Hematopoietic multipotent progenitor cell treated with erythropoietin and hydrocortisone succinate and interleukin-3 and kit ligand, for 15 days (in vitro differentiated cells): ENCODE measurements at places on chromosomes 2 and 18.

DNA sequence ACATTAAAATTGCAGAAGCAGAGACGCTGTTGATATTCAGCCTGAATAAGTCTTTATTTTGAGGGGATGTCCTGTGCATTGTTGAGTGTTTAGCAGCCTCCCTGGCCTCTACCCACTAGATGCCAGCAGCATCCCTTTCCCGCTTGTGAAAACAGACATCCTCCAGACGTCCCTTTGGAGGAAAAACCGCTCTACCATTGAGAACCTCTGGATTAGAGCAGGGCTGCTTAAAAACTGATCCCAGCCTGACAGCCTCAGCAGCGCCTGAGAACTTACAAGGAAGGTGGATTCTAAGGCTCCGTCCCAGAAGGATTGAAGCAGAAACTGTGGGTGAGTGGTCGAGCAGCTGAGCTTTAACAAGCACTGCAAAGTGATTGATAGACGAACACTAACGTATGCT lies 349.7 kb downstream of the CYRIA start:
- no peak for DNase-seq

- peak; percentile 57 for DNase-seq
These were observed 47.6 kb downstream of the BCL11A start for GRCh38 chr2:60505880-60506260.

- no peak for DNase-seq
These were observed 45.2 kb downstream of the SH3RF3 start for GRCh38 chr2:109174214-109174613.

- DNase-seq, result no peak
These were observed 782.3 kb downstream of the LRP1B start for GRCh38 chr2:141348481-141348880.

GRCh38 chr18:62938487-62938886 lies 223.1 kb downstream of the PHLPP1 start:
- DNase-seq, result no peak

GRCh38 chr2:26889796-26890195 lies 41.9 kb downstream of the DPYSL5 start:
- no peak for DNase-seq

GRCh38 chr18:24801001-24801400 lies 340.6 kb downstream of the HRH4 start:
- DNase-seq, result no peak

DNA sequence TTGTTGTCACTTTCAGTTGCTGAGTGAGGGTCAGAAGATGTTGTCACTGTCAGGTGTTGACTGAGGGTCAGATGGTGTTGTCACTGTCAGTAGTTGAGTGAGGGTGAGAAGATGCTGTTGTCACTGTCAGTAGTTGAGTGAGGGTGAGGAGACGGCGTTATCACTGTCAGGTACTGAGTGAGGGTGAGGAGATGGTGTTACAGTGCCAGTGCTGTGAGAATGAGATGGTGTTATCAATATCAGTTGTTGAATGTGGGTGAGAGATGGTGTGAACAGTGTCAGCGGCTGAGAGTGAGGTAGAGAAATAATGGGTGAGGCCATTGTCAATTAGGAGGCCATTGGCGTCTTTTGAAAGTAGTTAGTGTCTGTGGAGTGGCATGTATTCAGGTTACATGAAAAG lies 1.6 kb upstream of the ATP9B start:
- DNase-seq, result no peak

DNA sequence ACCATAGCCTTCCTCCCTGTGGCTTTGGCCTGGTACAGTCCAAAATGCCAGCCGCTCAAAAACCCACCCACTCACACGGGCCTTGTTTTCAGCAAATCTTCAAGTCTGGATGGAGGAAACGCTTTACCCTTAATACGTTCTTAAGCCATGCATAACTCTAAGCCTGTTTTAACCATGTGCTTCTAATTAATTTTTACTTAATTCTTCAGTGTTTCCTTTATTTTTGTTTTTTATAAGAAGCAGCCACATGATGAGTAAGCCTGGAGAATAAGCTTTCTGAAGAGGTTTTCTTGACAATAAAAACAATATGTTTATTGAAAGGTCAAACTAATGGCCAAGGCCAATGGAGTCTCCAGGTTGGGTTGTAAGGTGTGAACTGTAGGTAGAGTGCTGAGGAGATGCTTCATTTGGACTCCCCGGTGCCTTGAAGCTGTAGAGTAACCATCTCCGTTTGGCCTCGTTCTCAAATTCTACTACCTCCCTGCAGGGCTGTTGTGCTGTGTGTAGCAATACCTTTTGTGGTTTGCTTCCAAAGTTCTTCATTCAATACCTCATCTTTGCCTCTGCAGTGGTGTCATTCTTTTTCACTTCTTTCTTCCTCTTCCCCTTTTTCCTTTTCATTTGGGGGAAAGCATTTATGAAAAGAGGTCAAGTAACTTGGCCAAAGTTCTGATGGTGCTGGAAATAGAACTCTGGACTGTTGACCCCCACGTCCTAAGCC lies 113.7 kb downstream of the PRKCE start:
- DNase-seq, result no peak

DNA sequence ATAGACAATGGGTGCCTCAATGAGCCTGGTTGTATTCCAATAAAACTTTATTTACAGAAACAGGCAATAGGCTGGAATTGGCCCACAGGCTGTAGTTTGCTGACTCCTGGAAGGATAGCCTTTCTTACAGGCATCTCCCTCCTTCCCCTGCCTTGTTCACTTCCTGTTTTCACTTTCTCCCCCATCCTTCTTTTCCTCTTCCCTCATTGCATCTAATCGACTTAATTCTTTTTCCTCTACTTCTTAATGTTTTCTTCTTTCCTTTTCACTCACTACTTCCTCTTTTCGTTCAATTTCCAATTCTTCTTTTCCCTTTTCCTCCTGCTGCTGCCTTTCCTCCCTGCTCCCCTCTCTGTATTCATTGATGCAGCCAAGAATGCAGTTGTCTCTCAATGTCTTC lies 70.0 kb downstream of the ABCA12 start:
- DNase-seq, result no peak

DNA sequence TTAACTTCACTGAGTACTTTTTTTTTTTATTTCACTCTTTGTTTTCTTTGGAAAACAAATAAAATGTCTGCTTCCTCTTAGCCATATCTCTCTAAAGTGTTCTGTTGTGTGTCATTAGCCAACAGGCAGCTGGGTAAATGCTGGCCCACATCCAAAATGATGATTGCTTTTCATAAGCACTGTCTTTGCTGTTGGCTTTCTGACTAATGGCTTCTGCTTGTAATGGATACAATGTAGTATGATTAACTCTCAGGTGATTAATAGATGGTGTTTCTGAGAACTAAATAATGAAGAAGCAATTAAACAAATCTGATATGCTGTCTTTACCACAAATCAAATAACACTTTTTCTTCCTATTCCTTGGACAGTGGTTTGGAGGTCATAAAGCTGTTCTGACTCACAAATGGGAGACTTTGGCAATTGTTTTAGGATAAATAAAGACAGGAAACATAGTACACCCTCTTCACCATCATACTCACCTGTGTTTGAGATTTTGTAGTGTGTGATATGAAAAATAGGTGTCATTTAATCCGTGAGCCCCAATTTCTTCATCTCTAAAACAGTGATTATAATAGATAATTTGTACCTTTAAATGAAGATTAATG lies 888.4 kb downstream of the TSN start:
- no peak for DNase-seq

DNA sequence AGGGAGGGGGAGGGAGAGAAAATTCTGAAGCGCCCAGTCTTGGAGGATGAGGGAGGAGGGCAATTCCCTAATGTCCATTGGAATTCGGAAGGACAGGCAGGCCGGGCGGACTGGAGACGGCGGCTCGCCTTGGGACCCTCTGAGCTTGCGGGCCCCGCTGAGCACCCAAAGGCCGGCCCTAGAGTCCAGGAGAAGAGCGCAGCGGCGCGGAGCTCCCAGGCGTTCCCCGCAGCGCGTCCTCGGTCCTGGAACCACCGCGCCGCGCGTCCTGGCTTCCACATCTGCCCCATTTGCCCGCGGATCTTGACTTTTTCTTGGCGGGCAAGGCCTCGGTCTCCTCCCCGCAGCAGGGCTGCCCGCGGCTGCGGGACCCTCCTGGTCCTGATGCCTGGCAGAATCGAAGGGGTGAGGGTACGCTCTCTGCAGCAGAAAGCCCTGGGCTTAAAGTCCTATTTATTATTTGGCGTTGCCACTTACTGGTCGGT lies 675 bp upstream of the MLPH start:
- no peak for DNase-seq

- no peak for DNase-seq
These were observed 101.5 kb downstream of the VAPA start for GRCh38 chr18:10015288-10015701.

DNA sequence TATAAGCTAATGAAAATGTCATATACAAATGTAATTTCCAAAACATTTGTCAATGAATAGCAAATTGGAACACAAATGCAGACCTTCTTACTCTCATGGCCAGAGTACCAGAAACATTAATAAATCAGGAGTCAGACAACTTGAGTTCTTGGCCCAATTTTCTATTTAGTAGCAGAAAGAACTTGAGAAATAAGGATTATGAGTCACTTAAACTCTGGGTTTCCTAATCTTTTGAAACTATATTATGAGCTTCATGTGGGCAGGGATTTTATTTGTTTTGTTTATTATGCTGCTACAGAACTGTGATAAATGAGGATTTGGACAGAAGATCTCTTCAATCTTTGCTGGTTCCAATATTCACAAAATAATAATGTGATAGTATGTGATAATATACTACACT lies 686.7 kb downstream of the NR4A2 start:
- DNase-seq, result no peak

DNA sequence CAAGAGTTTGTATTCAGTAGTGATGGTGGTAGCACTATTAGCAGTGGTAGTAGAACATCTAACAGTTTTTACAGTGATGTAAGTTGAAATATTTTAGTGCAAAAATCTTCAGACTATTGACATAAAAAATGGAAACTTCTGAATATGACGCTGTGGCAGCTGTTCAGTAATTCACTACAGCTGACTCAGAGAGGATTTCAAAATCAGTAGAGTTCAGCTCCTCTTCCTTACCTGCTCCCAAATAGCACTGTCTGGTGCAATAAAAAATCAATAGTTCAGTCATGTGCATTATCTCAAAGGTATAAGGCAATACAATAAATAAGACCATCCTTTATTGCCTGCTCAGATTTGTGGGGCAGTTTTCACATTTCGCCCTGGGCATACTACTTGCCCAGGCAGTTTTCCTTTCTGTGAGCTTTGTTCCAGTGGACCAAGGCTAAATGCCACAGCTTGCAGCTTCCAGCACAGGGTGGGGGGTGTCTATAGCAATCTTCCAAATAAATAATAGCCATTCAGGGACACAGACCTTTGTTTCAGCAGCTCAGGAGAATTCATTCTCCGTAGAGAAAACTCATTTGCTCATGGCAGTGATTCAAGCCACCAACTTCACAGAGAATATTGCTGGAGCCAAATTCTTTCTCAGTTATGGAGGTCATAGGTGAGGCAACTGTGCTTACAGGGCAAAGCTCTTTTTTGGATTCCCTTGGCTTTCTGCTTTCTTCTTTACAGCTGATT lies 33.9 kb upstream of the GORASP2 start:
- DNase-seq, result no peak

GRCh38 chr18:41353777-41354528 lies 601.1 kb upstream of the PIK3C3 start:
- no peak for DNase-seq

DNA sequence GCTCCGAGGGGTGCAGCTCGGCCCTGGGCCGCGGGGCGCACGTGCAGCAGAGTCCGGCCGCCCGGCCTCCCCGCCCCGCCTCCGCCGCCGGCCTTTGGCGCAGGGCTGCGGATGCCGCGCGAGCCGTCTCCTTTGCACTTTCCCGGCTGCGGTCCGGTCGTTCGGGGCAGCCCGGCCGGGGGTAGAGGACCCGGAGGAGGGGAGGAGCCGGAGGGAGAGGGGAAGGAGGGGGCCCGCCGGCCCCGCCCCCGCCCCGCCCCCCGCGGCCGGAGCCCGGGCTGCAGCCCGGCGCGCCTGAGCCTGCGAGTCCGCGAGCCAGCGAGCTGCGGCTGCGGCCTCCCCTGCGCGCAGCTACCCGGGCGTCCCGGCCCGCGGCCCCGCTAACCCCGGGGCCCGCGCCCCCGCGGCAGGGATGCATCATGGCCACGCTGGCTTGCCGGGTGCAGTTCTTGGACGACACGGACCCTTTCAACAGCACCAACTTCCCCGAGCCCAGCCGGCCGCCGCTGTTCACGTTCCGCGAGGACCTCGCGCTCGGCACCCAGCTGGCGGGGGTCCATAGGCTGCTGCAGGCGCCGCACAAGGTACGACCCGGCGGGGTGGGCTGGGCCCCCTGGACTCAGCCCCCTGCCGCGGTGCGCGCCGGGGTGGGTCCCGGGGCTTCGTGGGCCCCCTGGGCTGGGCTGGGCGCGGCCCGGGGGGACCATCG lies at the start of gene FHOD3:
TSS of gene FHOD3 (plus strand) at position 297 of the 709 bp plus-strand sequence. CDS start at position 420, 123 bp downstream.
- DNase-seq, result no peak

- DNase-seq, result no peak
These were observed 132.4 kb downstream of the TMEM163 start for GRCh38 chr2:134586326-134586965.

DNA sequence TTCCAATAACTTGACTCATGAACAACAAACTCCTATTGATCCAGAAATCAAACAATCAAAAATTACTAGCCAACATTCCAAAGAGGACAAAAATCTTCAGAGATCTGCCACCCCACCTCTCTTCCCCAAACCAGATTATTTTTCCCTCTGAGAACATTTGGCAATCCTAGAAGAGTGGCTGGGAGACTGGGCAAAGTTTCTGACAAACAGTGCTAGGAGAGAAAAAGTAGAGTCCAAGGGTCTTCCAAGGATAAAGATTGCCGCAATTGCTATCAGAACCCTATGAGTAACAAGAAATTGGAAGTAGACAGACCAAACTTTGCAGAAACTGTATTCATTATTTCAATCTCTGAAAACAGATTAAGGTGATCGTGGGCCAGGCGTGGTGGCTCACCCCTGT lies 22.4 kb downstream of the REV1 start:
- DNase-seq, result no peak

DNA sequence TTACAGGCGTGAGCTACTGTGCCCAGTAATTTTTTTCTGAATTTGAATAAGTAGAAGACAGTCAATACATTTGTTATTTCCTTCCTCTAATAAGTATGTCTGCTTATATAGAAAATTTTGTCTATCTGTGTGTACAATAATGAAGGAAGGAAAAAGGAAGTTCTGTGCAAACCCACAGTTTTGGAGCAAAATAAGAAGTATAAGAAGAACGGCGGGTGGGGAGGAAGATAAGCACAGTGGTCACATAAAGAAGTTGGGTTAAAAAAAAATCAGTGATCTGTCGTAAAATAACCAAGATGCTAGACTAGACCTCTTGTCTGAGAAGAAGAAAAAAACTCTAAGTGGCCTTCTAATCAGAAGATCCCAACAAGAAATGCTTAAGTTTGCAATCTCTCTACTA lies 20.2 kb downstream of the MGAT4A start:
- no peak for DNase-seq

DNA sequence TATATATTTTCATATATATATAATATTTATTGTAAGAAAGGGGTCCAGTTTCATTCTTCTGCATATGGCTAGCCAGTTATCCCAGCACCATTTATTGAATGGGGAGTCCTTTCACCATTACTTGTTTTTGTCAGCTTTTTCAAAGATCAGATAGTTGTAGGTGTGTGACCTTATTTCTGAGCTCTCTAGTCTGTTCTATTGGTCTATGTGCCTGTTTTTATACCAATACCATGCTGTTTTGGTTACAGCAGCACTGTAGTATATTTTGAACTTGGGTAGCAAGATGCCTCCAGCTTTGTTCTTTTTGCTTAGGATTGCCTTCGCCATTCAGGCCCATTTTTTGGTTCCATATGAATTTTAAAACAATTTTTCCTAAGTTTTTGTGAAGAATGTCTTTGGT lies 320.1 kb downstream of the CDH2 start:
- DNase-seq, result no peak
